ENCODE measurements at places on chromosomes 6 and 20.
A peak's percentile ranks its signal among the peaks of the same experiment; 100 is the strongest.

DNA sequence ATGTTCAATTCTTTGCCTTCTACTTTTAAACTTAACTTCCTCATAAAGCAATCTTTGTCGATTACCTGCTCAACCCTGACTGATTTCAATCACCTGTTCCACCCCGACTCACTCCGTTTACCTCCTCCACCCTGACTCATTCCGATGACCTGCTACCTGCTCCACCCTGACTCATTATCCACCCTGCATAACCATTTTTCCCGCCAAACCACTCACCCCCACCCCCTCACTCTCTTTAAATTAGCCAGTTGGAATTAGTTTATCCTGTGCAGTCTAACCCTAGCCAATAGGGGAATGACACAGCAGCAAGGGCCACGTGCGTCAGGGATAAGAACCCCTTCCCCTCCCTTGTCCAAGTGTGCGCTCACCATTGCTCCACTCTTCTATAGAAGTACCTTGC lies 56.7 kb upstream of the MRAP2 start:
- no peak for DNase-seq

DNA sequence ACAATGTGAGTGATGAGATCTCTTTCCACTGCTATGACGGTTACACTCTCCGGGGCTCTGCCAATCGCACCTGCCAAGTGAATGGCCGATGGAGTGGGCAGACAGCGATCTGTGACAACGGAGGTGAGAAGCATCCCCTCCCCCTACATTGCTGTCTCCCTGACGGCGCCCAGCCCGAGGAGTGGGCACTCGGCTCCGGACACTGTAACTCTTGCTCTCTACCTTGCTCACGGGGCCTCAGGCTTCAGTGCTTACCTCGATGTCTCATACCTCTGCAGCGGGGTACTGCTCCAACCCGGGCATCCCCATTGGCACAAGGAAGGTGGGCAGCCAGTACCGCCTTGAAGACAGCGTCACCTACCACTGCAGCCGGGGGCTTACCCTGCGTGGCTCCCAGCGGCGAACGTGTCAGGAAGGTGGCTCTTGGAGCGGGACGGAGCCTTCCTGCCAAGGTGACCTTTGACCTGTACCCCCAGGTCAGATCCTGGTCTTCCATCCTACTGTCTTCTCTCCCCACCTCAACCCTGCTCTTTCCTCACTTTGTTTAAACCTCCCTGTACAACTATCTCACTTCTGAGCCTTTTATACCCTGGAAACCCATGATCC lies 1.3 kb downstream of the CFB start:
- no peak for DNase-seq

DNA sequence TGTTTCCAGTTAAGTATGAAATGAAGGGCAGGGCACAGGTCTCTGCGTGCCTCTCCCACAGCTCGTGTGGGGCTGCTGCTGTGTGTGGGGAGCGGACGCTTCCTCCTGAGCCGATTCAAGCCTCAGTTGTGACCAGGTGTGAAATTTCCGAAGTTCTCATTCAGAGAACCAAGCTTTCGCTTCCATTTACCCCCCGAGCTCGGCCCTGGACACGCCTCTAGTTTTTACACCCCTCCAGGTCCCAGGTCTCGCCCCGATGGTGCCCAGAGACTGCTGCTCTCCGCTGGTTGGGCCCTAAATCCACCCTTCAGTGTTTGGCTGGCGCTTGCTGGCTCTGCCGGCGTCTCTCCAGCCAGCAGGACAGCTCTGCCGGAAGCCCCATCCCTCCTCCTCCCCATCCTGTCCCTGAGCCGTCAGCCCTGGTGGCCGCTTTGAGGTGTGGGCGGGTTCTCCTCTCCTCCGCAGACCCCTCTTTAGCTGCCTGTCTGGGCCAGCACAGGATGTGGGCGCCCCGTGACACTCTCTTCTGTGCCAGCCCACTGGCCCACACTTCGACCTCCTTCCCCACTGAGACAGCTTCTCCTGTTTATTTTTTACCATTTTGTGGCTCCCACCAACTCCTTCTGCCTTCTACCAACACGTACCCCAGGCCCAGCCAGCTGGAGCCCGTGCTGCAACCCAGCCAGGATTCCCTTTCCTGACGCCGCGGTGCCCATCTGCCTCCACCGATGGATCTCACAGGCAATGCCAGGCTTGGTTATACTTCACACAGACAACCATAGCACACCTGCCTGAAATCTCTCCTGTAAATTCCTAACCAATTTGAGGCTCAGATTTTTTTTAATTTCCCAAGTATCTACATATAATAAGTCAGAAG lies 142.8 kb downstream of the DLL1 start:
- DNase-seq, result no peak

DNA sequence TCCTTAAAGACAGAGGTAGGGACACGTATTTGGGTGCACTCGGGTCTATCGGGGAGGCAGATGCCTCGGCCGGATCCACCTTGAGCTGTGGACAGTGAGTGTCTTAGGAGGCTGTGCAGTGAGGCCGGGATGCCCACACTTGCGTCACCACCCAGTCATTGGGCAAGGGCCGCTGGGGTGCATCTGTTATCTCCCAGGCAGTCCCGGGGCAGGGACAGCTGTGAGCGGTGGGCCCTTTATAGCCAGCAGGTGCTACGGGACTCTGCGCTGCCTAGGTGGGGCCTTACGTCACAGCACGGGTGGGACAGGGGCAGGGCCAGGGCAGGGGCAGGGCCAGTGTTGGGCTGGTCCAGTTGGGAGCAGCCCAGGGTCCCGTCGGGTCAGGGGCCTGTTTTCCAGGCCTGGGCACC lies 689 bp upstream of the COL20A1 start:
- DNase-seq, result no peak

- DNase-seq, result no peak
Observed at GRCh38 chr20:36532388-36532787, 8.9 kb upstream of the MYL9 start.

GRCh38 chr6:6453186-6453585 lies 132.7 kb upstream of the F13A1 start:
- DNase-seq, result no peak

- peak; percentile 29 for DNase-seq
Observed at GRCh38 chr6:43318011-43318410, 9.4 kb upstream of the CRIP3 start.

GRCh38 chr20:49345524-49345923 lies 67.7 kb upstream of the ZNFX1 start:
- DNase-seq, result no peak

DNA sequence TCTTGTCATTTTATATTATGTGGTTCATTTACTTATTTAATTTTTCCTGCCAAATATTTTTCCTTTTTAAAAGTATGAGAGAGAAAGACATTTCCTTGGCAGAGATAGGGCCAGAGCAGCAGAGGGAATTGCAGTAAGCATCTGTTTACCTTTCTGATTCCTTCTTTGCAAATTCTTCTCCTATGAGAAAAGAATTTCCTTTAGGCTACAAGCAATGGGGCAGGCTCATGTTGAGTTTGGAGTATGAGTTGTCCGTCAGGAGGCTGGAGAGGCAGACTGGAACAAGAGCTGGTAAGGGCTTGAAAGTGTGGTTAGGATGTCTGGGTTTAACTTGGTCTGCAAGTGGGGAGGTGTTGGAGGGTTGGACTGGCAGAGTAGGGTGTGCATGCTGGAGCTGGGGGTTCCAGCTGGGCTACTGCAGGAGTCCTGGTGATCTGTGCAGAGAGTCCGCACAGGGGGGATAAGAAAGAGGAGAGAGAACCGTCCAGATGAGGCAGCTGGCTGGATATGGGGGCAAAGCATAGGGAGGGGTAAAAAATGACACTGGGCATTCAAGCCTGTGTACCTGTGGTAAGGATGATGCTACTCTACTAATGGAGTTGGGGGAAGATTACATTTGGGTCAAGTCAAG lies 19.7 kb downstream of the TIAM2 start:
- DNase-seq, result no peak

GRCh38 chr20:59006864-59007664 lies at the start of gene CTSZ:
TSS of gene CTSZ (minus strand) at chr20:59007254. CDS start at chr20:59007128, 126 bp downstream.
- peak; percentile 87 for DNase-seq

DNA sequence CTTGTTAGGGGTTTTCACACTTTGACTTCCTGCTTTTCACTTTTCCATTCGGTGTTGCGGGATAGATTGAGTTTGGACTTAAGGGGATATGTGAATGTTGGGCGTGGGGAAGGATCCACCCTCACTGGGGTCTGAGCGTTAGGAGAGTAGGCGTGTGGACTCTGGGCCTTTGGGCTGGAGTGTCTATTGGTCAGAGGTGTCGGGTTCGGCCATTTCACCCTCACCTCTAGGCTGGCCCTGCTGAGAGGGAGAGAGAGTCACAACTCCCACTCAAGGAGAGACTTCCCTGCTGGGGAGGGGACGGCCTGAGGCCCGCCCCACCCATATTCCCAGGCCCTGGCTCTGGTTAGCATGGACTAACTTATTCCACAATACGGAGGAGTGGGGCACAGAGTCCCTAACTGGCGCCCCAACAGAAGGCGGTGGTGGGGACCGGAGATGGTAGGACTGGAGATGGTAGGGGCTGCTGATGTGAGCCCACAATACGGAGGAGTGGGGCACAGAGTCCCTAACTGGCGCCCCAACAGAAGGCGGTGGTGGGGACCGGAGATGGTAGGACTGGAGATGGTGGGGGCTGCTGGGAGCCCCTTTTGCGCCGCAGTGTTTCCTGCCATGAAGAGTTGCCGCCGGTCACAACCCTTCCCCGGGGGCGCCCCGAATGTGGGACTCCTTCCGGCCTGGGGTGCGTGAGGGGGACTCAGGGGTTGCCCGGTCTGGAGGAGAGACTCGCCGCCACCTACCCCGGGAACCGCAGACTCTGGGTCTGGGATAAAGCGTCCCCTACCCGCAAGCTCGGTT lies 1.4 kb upstream of the PTPRA start:
- DNase-seq, result no peak

- DNase-seq, result peak; percentile 81
Observed at GRCh38 chr6:110528101-110528929, 51.9 kb upstream of the SLC22A16 start.

GRCh38 chr6:143746202-143747119 lies 68.7 kb downstream of the PHACTR2 start:
- DNase-seq, result no peak

- DNase-seq, result peak; percentile 48
Observed at GRCh38 chr20:46040902-46041535, 12.0 kb downstream of the SLC12A5 start.

DNA sequence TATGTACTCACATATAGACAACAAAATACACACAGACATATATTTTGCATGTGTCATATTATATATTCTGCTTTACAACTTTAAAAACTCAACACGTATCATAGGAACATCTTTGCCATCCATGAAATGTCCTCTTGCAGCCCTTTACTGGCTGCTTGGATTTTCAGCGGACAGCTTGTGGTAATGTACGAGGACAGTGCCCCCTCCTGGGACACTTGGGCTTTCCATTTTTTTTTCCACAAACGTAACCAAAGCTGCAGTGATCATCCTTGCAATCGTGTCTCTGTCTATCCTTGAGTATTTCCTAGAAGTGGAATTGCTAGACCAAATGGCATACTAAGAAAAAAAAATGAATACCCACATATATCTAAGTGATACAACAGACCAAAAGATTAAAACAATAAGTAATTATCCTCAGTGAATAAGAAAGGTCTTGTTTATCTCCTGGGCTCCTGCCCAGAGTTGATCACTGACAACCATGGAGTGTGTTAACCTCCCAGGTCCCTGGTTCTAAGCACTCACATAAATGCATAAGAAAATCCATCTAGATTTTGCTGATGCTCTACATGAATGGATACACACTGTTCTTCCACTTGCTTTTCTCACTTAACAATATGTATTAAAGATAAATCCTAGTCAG lies 18.1 kb downstream of the BPI start:
- DNase-seq, result peak; percentile 66

- DNase-seq, result no peak
Observed at GRCh38 chr20:25225642-25226432, 22.0 kb upstream of the PYGB start.

GRCh38 chr20:11902285-11902697 lies 15.4 kb upstream of the BTBD3 start:
- DNase-seq, result peak; percentile 7

GRCh38 chr6:70933853-70934252 lies 23.0 kb downstream of the B3GAT2 start:
- no peak for DNase-seq

DNA sequence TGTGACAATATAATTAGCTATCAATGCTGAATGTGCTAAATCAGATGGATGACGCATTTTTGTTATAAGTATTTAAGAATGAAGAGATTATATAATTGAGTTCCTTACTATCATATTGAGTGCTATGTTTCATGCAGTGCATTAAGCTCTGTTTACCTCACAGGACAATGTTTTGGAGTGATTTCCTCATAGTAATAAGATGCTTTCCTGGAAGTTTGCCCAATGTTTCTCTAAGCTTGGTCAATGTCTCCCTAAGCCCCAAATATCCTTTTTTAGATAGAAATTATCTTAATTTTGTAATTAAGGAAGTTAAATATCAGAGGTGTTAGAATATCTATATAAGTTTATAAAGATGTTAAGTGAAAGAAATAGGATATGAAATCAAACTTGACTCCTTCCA lies 489.6 kb downstream of the MMUT start:
- no peak for DNase-seq

- DNase-seq, result no peak
Observed at GRCh38 chr20:35660122-35660937, 4.4 kb downstream of the CPNE1 start.

GRCh38 chr20:46273717-46274116 lies 34.6 kb downstream of the CDH22 start:
- DNase-seq, result no peak

GRCh38 chr6:28953039-28953584 lies 29.3 kb upstream of the TRIM27 start:
- DNase-seq, result peak; percentile 53

GRCh38 chr6:50030777-50031562 lies 9.2 kb upstream of the DEFB110 start:
- DNase-seq, result no peak

Data from suppressor macrophage treated with lipopolysaccharide for 4 hours (primary cell).